ENCODE measurements at places on chromosomes 1 and 21.

DNA sequence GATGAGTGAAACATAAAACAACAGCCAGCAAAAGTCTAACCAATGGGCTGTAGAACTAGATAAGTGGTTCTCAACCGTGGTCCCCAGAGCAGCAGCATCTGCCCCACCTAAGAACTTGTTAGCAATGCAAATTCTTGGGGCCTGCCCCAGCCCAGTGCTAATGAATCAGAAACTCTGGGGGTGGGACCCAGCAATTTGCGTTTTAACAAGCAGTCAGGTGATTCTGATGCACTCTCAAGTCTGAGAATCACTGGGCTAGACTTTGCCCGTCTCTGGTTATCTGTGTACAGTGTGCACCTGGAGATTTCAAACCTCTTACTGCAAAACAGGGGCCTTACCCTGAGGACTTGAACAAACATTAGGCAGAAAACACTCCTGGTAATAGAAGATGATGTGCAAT, 66.5 kb downstream of the PLXNA2 start:
- DNase-seq: no peak

DNA sequence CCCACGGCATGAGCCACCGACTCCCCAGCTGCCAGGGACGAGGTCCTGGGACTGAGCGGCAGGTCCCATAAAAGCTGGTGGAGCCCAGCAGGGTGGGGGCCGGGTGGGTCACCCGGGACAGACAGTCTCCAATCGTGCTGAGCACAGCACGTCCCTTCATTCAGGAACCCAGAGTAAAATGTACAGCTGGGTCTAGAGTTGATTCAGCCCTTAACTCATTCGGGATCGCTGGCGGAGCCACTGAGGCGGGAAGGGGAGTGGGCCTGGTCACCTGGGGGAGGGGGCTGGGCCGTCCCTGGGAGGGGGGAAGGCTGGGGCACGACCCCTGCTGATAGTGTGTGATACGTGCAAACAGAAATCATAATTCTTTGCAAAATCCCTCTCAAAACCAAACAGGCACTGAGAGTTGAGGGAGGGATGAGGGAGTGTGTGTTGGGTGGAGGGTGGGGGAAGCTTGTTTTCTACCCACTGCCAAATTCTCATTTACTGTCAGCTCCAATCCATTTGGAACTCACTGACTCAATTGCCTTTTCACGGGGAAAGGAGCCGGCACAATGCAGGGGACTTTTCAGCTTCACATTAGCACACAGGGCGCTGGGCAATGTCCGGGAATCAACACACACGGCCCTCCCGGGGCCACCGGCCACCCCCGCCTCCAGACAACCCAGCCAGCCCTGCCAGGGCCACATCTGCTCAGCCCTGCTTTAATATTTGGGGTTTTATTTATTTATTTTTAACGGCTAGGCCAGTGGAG, 13.8 kb downstream of the CASZ1 start:
- no peak for DNase-seq

GRCh38 chr1:84353695-84354094, 44.6 kb upstream of the DNASE2B start:
- no peak for DNase-seq

DNA sequence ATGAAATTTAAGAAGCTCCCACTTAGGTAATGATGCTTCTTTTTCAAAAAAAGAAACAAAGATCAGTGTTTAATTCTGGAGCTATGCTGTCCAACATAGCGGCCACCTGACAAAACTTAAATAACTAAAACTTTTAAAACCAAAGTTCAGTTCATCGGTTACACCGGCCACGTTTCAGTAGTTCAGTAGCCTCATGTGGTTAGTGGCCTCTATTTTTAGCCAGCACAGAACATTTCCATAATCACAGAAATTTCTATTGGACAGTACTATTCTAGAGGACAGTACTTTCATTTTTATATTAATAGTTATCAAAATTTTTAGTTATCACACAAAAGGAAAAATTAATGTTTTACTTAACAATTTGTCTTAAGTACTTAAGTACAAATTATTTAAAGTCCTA, 141.0 kb downstream of the USP25 start:
- no peak for DNase-seq

GRCh38 chr1:184362876-184363275, 24.0 kb upstream of the C1orf21 start:
- no peak for DNase-seq

DNA sequence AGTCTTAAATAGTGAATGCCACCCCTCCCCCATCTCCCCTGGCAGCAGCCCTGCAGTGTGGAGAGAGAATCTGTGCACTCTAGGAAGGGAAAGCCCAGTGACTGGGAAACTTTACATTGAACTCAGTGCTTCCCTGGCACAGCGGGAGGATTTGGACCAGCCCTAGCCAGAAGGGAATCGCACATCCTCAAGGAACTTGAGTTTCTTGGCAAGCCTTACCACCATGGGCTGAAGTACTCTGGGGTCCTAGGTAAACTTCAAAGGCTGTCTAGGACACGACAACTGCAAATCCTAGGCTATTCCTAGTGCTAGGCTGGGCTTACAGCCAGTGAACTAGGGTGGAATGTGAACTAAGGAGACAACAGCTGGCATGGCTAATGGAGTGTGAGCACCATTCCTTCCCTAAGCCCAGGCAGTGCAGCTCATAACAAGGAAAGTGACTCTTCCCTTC, 88.3 kb downstream of the COL24A1 start:
- DNase-seq: no peak

DNA sequence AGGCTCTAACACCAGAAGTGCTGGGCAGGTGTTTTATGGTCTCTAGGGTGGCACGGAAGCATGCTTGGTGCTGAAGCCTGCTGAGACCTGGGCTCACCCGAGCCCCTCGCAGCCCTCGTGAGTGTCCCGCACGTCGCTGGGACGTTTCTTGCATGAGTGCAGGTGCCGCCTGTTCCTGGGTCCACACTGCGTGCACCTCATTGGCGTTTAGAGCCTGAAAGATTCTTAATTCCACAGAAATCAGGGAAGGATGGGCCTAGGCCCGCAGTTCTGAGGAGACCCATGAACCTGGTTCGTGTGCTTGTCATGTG, 43.8 kb upstream of the DIP2A start:
- no peak for DNase-seq

DNA sequence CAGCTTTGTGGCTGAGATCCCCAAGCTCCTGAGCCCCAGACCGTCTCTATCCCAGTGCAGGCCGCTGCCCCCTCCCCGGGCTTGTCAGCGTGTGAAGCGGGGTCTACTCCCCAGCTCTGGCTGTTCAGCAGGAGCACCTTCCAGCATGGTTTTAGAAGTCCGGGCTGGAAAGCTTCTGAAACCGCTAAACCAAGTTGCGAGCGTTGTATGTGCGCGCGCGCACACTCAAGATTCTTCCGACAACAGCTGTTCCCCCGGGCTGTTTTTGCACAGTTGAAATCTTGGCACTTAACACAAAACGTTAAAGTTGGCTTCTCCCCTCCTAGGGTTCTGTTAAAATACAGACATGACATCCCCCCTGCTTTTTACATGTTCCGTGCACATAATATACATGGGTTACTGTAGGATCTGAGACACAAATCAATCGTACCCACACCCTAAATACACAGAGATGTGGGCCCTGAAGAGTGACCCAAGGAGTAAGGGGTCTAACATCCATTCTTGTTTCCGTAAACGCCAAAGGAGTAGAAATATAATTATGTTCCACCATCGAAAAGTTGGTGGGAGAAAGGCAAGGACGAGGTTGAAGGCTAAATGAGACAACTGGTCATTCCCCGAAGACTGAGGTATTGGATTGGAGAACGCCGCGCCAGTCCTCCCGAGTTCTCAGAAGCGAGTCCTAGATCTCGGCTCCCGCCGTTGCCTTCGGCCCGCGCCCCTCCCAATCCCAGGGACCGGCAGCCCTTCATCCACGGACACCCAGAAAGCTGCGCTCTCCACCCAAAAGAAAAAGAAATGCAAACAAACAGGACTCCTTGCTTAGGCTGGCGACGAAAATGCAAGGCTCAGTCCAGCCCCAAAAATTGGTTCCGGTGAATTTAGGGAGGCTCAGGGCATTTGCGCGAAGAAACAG, 1.3 kb downstream of the TBX15 start:
- no peak for DNase-seq

- DNase-seq: no peak
These were observed 65.8 kb downstream of the MEGF6 start for GRCh38 chr1:3545363-3546047.

DNA sequence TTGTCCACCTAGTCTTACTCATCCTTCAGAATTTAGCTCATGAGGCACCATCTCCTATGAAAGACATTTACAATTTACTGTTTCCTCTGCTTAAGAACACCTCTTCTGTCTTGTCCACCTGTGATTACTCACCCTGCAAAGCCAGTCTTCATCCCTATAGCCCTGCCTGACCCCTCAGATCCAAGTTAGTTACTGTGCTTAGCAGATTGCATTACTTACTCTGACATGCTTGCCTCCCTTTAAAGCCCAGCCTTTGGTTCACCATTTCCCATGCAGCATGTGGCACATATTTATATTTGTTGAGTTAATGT, 60.9 kb upstream of the VCAM1 start:
- DNase-seq: no peak

DNA sequence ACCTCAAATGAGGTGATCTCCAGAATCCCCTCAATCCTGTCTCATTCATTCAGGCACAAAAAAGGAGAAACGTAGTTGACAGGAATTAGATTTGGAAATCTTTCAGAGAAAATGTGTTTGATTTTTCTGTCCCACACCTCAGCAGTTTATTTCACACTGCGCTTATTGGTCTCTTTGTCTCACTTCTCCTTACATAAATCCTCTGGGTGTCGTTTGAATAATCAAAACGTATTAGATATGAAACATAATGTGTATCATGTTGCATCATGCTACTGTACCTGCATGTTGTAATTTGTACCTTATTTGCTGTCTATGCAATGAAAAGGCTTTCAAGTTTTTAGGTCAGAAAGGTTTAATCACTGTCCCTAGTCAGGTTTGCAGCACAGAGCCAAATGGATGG, 255.7 kb downstream of the DISC1 start:
- DNase-seq: no peak

GRCh38 chr21:44072111-44072510, 35.1 kb upstream of the PWP2 start:
- no peak for DNase-seq

GRCh38 chr1:227786673-227787512, 28.6 kb upstream of the PRSS38 start:
- peak; percentile 41 for DNase-seq

GRCh38 chr1:39980555-39981313, 25.8 kb downstream of the MFSD2A start:
- DNase-seq: no peak

- no peak for DNase-seq
These were observed 52.1 kb upstream of the LGALS8 start for GRCh38 chr1:236471653-236472052.

DNA sequence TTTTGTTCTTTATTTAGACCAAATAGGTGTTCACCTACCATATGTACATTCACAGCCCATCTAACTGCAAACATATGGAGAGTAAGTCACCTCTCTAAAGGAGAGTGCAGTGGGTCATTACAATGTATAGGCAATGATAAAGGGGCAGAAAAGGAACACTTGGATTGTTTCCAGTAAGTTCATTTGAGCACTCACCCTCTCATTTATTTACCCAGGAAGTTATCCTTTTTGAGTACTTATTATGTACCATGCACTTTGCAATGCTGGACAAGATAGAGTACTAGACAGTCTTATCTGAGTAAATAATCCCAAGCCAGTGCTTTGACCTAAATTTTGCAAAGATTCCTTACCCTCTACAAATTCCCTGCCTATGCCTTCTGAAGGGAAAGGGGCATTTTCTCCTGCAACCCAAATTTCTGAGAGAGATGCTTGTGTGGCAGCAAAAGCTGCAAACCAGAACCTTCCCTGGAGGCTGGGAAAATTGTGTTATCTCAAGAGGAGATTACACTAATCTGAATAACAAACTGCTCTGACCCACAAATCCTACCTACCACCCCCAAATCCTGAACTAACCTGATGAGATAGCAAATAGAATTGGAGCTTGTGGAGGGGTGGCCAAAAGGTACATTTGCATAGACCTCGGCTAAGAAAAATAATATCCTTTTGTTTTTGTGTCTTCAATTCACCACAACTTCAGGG, 18.6 kb upstream of the RGS8 start:
- DNase-seq: no peak

GRCh38 chr1:203117611-203118575, 9.6 kb upstream of the ADORA1 start:
- DNase-seq: peak; percentile 75

- no peak for DNase-seq
These were observed 86.5 kb downstream of the VPS13D start for GRCh38 chr1:12316331-12316730.
